ENCODE measurements at places on chromosomes 4 and X.

GRCh38 chr4:14743601-14744000 is 258.7 kb upstream of the CPEB2 start:
- no peak for DNase-seq

DNA sequence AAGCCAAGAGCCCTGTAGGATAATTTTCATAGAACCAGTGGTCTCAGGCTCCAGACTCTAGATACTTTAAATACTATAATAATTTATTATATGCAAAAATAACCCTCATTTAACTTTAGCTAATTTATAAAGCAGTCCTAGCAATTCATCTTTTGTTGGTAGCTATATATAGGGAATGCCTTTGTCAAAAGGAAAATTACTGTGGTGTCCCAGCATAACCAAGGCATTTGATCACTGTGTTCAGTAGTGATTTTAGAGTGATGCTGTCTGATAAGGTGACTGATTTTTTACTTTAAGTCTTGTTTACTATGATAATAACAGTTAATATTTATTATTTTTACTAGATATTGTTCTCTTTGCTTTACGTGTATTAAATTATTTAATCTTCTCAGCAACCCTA is 61.2 kb downstream of the PAQR3 start:
- no peak for DNase-seq

DNA sequence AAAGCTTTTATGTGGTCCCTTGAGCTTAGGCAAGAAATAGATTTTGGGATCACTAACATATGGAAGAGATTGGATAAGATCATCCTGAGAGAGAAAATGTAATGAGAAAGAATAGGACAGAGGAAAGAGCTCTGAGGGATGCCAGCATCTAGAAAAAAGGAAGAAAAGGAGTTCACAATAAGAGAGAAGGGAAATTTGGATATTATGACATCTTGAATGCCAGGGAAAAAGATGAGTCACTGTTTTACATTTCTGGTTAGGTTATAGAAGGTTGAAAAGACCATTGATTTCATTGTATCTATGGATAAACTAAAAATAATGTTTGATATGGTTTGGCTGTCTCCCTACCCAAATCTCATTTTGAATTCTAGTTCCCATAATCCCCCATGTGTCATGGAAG is 208.5 kb downstream of the MAD2L1 start:
- no peak for DNase-seq

GRCh38 chr4:85681221-85681657 is 206.3 kb downstream of the ARHGAP24 start:
- no peak for DNase-seq

DNA sequence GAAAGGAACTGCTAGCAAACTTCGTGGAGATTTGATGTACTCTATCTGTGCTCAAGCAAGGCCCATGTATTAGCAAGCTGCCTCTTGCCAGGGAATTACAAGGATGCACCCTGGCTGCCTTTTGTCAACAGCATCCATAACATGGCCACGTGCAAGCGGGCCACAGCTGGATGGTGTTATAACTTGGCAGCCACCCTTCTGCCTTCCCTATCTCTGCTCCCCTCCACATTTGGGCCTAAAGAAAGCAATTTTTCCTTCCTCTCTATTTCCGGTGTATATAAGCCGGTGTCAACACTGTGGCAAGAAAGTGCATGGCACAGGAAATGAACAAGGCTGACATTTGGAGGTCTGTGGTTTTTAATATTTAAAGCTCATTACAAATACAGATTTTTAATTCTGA is 94.8 kb downstream of the CLNK start:
- no peak for DNase-seq

DNA sequence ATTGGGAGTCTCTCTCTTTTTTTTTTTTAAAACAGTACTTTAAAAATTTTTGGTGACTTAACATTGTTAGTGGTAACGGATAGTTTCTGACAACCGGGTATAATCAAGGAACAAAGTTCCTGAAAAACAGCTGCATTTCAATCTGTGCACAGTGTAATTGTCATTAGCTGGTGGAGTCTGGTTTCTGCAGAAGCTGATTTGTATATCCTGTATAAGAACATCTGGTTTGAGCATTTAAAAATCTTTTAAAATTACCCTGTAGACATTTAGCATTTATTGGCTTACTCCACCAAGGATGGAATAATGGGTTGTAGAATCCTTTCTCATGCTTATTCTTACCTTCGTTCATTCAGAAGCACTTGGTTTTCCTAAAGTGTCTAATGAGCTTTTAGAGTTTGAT is 11.2 kb downstream of the JADE1 start:
- DNase-seq = no peak

DNA sequence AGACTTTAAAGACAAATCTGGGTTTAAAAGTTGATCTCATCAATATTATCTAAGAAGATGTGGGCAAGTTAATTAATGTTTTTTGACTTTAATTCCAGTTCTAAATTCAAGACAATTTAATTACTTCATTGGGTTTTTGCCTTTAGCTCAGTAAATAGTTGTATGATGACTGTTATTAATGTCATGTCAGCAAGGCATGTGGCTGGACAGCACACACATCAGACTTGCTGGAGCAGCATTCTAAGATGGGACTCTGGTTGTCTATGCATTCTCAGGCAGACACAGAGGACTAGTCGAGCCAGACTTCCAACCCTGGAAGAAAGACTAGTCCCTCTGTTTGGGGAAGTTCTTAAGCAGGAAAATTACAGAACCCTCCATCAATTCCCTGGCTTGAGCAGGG is 180.7 kb upstream of the GK2 start:
- no peak for DNase-seq

- DNase-seq = no peak
These were observed 254.4 kb upstream of the PGRMC2 start for GRCh38 chr4:128542047-128542446.

DNA sequence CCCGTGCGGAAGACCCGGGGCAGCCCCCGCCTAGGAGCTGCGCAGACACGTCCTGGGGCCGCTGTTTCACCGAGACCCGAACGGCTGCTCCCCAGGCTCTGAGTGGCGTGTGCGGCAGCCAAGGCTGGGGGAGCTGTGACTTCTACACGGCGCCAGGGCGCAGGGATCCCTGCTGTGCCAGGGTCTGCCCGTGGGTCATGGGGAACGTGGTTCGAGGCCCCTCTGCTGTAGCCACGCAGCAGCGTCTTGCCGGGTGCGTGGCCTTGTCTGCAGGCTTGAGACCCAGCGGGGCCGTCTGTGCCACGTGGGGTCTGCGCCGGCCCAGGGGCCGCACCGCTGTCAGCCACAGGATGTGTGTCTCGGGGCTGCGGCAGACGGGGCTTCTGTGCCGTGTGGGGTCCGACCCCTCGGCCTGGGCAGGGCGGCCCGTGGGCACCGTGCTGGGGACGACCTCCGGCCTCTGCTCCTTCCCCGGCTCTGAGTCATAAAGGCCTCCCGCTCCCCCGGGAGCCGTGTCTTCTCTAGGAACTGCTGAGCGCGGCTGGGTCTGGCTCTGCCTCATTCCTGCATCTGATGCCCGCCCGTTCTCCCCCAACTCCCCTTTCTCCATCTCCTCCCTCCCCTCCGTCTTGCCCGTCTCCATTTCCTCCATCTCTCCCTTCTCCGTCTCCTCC is 12.7 kb upstream of the GTPBP6 start:
- DNase-seq = no peak

Data from cortex of kidney (tissue), 1 donor.